Stimulated activated CD4-positive, alpha-beta T cell treated with anti-CD3 and anti-CD28 coated beads, Interleukin-4, amount 100 ng/mL, for 48 hours (primary cell): ENCODE measurements at places on chromosomes 7 and 10.

DNA sequence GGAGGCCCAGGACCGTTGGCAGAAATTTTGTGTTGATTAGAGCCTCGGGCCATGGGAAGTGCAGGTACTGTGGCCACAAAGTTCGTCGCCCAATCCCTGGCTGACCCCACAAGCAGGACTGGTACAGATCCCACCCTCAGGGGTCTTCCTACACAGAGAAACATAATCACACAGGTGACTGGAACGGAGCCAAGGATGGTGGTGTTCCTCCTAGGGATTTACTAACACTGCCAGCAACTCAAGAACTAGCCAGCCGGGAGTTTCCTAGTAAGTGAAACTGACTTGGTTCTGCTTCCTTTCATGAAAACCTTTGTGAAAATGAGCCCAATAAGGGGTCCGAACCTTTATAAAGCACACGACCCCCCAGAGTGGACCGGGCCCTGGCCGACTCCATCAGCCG lies 5.7 kb downstream of the CUX1 start:
- DNase-seq, result no peak

DNA sequence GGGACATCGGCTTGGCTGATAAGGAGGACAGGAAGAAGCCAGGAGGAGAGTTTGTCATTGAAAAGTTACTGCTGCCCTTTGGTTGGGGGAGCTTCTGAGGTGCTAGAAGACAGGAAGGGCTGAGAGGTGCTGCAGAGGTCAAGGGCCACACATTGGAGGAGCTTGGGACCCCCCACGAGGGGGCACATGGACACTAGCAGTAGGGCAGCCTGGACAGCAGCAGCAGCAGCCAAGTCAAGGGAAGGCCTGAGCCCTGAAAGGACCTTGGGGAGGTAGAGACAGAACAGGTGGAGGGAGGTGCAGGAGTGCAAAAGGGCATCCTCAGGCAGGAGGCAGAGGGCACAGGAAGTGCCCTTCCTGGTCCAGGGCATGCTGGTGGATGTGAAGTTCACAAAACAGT lies 439.7 kb upstream of the IGFBP3 start:
- DNase-seq, result no peak

DNA sequence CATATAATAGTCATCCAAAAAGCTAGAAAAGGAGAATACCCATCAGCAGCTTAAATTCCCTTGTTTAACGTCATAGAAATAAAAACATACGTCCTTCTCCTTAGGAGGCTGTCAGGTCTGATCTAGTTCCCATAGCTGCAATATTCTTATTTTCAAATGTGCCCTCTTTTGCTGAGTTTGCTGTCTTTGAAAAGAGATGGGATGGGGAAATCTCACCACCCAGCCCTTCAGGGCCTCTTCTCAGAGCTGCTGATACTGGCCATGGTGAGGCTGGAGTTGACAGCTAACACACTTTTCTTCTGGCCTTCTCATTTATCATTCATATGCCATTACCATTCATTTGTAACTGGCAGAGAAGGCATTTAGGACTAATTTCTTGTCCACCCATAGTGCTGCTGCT lies 5.1 kb upstream of the PCGF5 start:
- no peak for DNase-seq

- DNase-seq, result no peak
These were observed 1.5 kb upstream of the LAMB1 start for GRCh38 chr7:108004220-108005142.

- no peak for DNase-seq
These were observed 14.5 kb downstream of the ZCCHC24 start for GRCh38 chr10:79430936-79431335.

- no peak for DNase-seq
These were observed 311.1 kb downstream of the HPSE2 start for GRCh38 chr10:98924526-98924925.

DNA sequence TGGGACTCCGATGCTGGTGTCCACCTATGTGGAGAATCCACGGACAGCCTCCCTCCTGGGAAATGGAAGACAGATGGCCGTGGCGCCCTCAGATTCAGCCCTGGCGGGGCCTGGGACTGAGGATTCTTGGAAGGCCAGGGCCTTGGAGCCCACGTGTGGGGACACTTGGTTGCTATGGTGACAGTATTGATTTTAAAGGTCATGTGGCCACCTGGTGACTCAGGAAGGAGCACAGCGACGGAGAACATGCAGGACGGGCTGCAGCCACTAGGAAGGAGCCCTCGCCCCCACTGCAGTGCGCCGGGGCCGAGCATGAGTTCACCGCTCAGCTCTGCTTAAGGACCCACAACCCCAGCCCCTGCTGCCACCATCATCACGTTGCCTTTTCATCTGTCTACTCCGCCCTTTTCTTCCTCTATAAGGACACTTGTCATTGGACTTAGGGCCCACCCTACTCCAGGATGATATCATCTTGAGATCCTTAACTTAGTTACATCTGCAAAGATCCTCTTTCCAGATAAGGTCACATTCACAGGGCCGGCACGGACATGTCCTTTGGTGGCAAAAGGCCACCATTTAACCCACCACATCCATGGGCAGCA lies 3.7 kb upstream of the STK32C start:
- DNase-seq, result no peak

- no peak for DNase-seq
These were observed 18.2 kb upstream of the AGBL3 start for GRCh38 chr7:134968110-134968509.

GRCh38 chr10:89869180-89869579 lies 167.8 kb downstream of the KIF20B start:
- DNase-seq, result no peak

DNA sequence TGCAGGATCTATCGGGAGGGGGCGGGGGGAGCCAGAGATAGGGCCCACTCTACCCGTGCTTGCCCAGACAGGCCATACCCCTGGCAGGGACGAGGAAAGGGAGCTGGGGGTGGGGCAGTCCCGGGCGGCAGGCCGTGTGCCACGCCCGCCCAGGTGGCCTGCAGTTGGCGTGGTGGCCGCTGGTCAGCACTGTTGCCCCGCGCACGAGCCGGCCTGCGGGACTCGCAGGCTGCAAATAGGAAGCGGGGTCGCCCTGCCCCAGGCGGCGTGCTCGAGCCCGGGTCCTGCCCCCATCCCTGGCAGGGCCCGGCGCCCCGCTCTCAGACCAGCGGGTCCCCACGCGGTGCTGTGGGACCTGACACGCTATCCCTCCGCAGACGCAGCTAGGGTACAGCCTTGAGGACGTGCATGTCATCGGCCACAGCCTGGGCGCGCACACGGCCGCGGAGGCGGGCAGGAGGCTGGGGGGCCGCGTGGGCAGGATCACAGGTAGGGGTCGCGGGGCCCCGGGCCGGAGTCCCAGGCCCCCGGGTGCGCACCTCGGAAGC lies 6.7 kb downstream of the PNLIPRP2 start:
- no peak for DNase-seq

DNA sequence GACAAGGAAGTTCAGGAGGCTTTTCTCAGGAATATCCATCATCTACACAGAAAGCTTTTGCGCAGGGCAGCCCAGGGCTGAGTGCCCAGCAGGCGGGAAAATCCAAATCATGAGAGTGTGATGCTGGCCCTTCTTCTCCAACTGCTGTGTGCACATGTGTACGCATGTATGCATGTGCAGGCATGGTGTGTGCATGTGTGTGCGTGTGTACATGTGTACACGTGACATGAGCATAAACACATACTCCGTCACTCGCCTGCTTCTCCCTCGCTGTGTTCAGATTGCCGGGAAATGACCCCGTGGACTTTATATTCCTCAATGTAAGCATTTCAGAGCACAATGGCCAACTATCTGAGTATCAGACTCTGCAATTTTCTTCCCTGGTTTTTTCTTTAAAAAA lies 85.1 kb downstream of the PRPF18 start:
- DNase-seq, result no peak

DNA sequence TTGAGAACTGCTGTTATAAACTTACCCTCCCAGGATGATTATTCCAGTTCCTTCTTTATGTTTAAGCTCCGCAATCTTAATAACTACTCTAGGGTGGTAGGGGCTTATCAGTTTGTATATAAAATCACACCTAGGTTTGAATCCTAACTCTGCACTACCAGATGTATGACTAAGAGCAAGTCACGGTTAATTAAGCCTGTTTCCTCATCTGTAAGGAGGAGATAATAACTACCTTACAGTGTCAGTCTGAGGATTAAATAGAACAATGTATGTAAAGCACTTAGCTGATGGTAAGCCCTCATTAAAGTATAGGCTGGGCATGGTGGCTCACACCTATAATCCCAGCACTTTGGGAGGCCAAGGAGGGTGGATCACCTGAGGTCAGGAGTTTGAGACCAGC lies 9.2 kb downstream of the DNA2 start:
- DNase-seq, result no peak

DNA sequence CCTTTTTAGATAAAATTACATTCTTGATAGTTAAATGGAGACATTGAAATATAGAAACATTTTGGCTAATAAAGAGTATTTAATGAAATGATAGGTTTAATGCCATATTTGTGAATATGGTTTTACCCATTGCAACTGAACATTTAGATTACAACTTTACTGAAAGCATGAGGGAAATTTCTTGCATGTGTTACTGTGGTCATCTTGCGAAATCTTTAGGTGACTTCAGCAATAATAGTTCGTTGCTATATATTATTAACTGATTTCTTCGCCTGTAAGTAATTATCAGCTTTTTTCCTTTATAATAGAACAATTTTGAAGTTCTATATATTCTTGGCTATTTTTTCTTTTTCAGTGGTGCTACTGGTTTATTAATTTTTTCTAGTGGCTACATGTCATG lies 83.2 kb downstream of the MLLT10 start:
- DNase-seq, result no peak

DNA sequence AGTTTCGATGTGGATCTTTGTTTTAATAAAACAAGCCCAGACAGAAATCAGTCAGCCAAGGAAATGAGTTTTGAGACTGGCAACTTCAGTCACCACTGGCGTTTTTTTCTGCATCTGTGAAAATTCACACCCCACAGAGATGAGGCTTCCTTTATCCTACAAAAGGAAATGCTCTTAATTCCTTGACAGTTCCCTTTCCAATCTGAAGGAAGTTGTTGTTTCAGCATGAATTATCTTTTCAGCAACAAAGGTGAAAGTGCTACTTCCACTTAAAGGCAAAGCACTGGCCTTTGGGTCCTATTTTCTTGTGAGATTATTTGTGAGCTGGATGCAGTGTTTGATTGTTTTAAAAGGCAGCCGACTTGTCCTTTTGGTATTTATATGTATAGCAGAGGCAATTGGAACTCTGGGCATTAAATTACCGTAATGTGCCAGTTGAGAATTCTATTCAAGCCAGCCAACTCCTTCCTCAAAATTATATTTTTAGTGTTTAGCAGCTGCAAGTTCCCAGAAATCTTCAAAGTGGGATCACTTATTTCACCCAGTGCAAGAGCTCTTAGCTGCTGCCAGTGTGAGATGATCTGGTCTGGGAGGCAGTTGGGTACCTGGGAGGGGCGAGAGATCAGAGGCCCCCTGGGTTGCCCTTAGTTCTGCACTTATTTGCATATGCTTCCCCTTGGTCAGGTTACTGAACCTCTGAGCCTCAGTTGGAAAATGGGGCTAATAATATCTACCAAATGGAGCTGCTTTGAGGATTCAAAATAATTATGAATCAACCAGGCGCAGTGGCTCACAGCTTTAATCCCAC lies 427.1 kb downstream of the GALNT17 start:
- DNase-seq, result no peak

- no peak for DNase-seq
These were observed 135.7 kb downstream of the SDK1 start for GRCh38 chr7:3436746-3437145.

GRCh38 chr7:11896663-11897062 lies 64.7 kb upstream of the THSD7A start:
- no peak for DNase-seq

GRCh38 chr10:120005207-120006201 lies 113.0 kb downstream of the SEC23IP start:
- DNase-seq, result no peak
